Stimulated activated CD4-positive, alpha-beta T cell treated with anti-CD3 and anti-CD28 coated beads, Interleukin-4, amount 100 ng/mL, for 1 hour (primary cell): ENCODE measurements at places on chromosomes 3 and 15.

- no peak for DNase-seq
These were observed 256.2 kb downstream of the NLGN1 start for GRCh38 chr3:173653781-173654180.

DNA sequence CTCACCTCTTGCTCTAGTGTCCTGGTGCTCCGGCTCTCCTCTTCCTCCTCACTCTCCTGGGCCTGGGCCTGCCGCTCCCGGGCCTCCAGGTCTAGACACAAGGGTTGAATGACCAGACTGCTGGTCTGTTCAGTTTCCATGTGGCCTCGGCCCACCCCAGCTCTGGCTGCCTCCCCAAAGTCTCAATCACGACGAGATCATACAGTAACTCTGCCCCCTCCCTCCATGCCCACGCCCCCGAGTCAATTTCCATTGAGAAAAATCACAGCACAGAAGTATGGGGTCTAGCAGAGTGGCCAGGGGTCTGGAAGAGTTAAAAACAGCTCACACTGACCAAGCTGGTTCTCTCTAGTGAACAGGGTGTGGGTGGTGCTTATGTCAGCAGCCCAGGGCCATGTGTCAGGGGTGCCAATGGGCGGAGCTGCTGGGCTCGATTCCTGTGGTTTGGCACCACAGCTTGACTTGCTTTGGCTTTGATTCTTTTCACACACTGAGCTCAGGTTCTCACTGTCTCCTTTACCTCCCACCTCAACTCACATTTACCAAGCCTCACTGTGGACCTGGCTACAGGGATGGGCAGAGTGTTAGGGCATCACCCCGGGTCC is 6.9 kb downstream of the C15orf62 start:
- no peak for DNase-seq

GRCh38 chr3:176992978-176993377 is 204.3 kb downstream of the TBL1XR1 start:
- no peak for DNase-seq

- peak; percentile 8 for DNase-seq
These were observed 52.3 kb downstream of the SUCLG2 start for GRCh38 chr3:67601919-67602608.

GRCh38 chr3:72555714-72556113 is 292.5 kb downstream of the SHQ1 start:
- DNase-seq: no peak

DNA sequence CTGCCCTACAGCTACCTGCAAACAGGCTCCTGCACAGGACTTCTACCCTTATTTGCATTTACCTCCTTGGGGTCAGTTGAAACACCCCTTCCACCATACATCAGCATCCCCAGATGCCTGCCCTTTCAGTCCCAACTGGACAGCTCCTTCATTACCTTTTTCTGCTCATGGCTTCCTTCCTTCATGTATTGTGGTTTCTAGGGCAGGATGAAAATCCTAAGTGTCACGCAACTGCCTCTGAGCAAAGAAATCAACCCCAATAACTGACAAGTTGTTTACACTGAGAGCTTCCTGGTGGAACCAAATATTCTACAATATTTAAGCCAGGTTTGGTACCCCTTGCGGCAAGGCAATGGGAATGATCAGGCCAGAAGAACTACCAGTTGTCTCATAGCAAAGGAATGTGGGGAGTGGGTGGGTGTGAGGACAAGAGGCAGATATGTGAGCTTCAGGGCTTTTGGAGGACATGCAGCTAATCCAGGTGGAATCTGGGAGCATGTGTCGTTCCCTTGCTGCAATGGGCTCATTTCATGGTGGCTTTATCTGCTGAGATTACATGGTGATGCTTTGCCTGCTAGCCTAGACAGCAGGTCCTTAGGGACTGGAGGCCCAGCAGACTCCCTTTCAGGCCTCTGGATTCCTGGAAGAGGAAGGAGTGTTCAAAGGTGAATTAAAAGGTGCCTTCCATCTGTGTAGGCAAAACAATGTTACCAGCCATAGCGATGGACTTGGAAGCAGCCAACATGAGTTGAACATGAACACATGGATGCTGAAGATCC is 34.9 kb downstream of the PPCDC start:
- DNase-seq: no peak

GRCh38 chr3:46734773-46735172 is 17.1 kb upstream of the PRSS50 start:
- no peak for DNase-seq

DNA sequence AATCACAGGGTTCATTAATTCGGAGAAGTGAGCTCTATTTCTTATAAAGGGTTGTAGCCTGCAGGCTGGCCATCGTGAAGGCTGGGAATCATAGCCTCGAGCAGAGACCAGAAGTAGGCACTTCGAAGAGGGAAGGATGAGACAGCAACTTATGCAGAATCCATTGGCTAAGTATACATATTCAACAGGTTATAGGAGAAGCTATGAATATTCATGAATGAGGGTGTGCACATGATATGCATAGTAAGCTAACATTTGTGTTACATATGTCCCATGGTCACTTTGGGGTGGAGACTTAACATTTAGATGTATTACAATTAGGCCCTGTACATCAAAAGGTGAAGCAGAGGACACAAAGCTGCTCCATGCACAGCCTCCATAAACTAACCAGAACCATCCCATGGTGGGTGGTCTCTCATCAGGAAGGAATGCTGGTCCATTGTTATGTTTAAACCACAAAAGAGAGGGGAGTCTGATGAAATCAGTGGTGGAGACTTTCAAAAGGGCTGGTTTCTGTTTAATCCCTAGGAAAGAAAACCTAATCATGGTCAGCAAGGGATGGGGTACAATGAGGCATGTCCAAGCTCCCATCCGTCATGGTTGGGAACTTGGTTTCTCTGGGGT is 80.8 kb upstream of the FHIT start:
- DNase-seq: no peak

- no peak for DNase-seq
These were observed 194.7 kb downstream of the KLHL25 start for GRCh38 chr15:85600001-85600400.

- DNase-seq: no peak
These were observed 155.2 kb downstream of the RBPMS2 start for GRCh38 chr15:64619880-64620839.

DNA sequence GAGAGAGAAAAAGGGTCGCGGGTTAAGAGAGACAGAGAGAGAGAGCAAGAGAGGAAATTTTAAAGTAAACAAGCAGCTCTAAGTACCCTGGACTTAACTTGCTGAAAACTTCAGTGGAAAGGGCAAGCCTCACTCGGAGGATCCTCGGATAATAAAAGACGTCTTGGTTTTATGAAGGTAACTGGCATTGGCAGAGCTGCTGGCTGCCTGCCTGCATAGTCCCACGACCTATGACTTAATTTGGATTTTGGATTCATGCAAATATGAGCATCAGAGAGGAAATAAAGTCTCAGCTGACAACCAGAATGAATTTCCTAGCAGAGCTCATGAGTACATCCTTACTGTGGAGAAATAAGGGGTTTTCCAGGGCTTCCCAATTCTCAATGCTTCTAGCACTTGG is 95.1 kb upstream of the PDZRN3 start:
- DNase-seq: no peak

- no peak for DNase-seq
These were observed 105.1 kb downstream of the ARPP21 start for GRCh38 chr3:35744419-35744818.

GRCh38 chr3:11155341-11156025 is 1.2 kb downstream of the HRH1 start:
- peak; percentile 18 for DNase-seq

- no peak for DNase-seq
These were observed 215.6 kb downstream of the WNT5A start for GRCh38 chr3:55271549-55271948.

DNA sequence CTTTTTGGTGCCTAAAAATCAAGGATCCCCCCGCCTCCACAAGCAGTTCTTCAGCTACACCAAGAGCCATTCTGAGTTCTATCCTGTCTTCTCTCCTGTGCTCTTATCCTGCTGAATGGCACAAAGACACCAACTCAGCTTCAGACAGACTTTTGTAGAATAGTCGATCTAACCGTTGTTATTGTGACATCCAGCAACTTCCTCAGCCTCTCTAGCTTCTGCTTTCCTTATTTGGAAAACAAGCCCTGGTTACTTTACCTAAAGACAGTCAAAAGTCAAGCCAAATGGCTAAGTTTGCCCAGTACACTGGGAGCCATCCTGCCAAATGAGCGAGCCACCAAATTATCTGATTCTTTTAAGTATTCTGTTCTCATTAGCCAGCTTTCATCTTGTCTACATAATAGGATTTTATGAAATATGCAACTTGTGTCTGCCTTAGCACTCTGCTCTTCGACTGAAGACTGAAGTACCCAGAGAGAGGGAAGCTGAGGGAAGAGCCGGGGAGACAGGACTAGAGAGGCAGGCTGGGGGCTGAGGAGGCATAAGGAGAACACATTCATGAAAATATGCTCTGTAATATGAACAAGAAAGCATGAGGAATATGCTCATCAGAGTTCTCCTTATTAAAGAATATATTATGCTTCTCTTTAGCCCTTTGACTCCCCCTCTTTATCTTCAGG is 35.1 kb downstream of the LYZL4 start:
- DNase-seq: no peak

DNA sequence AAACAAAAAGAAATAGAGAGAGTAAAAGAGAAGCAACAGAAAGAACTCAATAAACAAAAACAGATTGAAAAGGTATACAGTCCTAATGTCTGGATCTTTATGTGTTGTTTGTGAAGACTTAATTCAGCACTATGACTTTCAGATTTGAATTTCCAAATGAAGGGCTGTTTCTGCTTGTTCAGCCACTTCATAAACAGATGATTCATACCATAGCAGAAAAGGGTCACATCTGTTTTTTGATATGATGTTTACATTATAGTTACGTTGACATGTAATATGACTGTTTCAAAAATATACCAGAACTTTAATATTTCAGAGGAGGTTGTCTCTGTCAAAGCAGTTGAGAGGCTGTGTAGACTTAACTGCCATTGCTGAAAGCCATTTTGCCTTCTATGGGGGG is 24.1 kb downstream of the ASB14 start:
- no peak for DNase-seq

GRCh38 chr15:58699769-58700168 is 49.7 kb downstream of the ADAM10 start:
- no peak for DNase-seq

GRCh38 chr3:64494526-64494925 is 193.3 kb downstream of the ADAMTS9 start:
- no peak for DNase-seq
